ENCODE measurements at places on chromosomes 12 and 14.

GRCh38 chr12:39062266-39062996 lies 157.0 kb upstream of the CPNE8 start:
- DNase-seq, result no peak

DNA sequence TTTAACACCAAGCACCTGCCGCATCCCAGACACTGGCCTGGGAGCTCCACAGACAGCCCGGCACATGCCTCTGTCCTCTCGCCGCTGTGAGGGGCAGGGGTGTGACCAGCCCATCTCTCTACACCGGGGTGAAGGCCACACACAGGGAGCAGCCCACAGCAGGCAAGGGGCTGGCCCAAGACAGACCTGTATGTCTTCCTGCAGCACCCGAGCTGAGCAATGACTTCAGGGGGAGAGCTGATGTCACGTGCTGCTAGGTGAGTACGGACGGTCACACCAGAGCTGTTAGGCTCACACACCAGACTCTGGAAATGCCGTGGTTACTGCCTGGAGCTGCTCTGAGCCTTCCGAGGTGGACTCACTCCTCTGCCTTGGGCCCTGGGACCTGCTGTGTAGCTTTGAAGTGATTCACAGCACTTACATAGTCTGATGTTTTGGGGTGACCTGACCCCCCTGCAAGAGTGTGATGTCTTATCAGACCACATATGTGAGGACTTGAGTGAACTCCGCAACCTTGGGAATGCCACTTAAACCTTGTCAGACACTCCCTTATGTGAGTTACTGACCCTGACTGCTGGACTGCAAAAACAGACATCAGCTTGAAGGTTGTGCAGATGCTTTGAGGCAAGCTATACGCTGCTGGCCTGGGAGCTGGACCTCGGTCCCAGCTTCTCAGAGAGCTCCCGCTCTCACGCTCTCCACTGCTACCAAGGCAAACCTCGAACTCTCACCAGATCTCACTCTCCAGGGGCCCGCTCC lies 1.8 kb downstream of the XRCC3 start:
- no peak for DNase-seq

GRCh38 chr12:57632958-57633840 lies at the start of gene B4GALNT1:
Gene B4GALNT1 (minus strand): TSS chr12:57633201. CDS start chr12:57632132, 1,069 bp downstream.
- DNase-seq, result peak; percentile 65

GRCh38 chr14:22998329-22999012 lies 11.5 kb downstream of the C14orf93 start:
- no peak for DNase-seq

GRCh38 chr12:109436188-109436560 lies 40.9 kb downstream of the KCTD10 start:
- DNase-seq, result no peak

DNA sequence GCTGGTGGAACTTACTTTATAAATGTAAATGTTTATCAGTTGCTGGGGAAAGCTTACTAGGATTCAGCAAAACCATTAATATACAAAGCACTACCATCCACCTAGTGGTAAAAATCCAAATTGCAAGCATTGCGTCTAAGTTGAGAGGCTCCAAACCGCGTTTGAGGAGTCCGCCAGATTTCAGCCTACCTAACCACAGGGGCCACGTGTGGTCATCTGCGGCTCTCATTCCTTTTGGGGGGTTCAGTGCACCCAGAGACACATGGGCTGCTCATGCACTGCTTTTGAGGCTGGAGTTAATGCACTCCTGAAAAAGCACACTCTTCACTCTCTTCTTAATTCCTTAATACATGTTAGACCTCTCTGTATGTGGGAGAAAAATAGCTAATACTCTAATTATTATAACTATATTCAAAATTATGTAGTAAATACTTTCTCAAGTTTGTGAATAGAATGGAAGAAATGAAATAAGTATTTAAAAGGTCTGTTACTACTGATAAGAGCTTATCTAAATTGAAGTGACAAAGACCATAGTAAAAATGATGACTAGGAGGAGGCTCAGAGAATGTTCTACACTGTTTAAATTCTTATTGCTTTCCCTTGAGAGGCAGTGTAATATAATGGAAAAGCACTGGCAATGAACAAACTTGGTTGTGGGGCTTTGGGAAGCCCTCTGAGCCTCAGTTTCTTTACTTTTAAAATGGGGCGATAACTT lies 41.4 kb upstream of the MANSC4 start:
- peak; percentile 49 for DNase-seq

DNA sequence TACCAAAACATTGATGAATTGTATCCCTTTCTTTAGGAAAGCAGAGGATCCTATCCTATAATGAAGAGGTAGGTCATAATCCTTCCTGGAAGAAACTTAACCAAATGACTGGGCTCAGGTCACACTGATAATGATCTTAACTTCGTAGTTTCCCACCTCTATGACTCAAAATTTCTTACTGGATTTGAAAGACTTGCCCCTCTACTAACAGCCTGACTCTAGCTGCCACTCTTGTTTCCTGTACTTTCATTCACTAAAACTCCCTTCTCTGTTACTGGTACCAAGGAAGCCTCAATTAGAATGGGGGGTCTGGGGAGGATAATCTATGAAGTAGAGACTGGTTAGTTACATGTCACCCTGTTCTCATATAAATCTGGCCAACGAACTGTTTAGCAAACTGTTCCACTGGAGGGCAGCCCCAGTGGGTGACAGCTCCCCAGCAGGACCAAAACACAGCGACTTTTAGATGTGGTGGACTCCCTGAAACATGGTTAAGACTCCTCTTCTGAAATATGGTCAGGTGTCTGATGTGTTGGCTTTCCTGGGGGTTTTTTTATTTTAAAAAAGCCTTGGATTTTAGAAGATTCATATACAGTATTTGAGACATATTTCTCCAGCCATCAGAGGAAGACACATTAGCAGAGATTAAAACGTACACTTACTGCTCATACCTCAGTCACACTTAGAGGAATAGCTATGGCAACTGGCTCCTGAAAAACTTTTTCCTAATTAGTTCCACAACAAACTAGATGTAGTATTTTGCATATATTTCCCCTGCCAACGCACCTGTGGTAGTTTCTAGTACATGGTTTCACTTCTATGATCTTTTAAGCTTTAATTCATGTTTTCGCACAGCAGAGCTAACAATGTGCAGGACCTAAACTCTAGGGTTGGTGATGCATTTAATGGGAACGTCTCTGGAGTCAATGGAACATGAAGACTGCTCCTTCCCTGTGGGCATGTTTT lies 72.3 kb downstream of the ACADS start:
- DNase-seq, result peak; percentile 28

GRCh38 chr12:68871396-68871795 lies 61.6 kb downstream of the CPM start:
- no peak for DNase-seq

- DNase-seq, result no peak
Measured at GRCh38 chr14:95941897-95942296, 65.3 kb downstream of the TUNAR start.

GRCh38 chr14:70239802-70240201 lies 51.1 kb upstream of the SLC8A3 start:
- DNase-seq, result no peak

DNA sequence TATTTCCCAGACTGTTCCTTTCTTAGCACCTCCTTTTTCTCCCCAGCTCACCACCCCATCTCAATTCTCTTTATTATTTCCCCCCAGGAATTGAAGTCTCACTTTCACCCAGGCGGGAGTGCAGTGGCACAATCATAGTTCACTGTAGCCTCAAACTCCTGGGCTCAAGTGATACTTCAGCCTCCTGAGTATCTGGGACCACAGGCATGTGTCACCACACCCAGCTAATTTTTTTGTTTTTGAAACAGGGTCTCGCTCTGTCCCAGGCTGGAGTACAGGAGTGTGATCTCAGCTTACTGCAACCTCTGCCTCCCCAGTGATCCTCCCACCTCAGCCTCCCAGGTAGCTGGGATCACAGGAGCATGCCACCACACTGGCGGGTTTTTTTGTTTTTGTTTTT lies 11.0 kb downstream of the RACGAP1 start:
- DNase-seq, result no peak

GRCh38 chr12:92059960-92060359 lies 85.7 kb downstream of the BTG1 start:
- DNase-seq, result no peak

GRCh38 chr12:76529226-76529918 lies 30.2 kb downstream of the OSBPL8 start:
- no peak for DNase-seq

GRCh38 chr14:58313699-58314098 lies 15.3 kb downstream of the ARID4A start:
- DNase-seq, result no peak

DNA sequence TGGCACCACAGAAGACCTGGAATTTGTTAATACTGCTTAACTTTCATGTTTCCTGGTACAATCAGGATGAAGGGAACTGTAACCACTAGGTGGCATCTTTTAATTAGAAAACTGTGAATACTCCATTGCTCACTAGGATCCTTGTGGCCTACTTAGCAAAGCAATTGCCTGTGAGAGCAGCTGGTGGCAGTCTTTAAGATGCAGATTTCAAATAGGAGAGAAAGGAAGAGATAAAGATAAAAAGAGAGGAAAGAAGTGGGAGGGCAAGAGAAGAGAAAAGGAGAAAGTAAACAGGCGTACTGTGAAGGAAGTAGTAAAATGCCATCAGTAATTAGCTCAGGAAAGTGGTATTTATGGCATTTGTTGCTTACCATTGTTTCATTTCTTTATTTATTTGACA lies 114.5 kb downstream of the RAD51B start:
- peak; percentile 12 for DNase-seq

DNA sequence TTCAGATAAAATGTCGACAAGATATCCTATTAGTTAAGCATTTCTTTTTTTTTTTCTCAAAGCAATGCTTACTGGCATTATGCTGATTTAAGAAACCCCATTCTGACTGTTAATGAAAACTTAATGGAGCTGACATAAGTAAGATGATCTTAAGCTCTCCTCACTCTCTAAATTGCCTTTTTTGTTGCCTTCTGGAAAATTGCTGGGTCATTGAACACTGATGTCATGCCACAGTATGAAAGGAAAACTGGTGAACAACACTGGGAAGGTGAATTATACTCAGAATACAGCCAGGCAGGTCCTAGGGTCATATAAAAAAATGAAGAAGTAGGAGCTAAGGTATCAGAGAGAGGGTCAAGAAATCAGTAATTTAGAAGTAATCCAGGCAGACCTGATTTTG lies 179.9 kb downstream of the BTG1 start:
- no peak for DNase-seq

- no peak for DNase-seq
Measured at GRCh38 chr12:91413581-91414546, 231.2 kb upstream of the DCN start.

- DNase-seq, result no peak
Measured at GRCh38 chr14:71536927-71537772, 395.1 kb upstream of the RGS6 start.

- DNase-seq, result no peak
Measured at GRCh38 chr12:2417481-2418160, 364.8 kb downstream of the CACNA1C start.

DNA sequence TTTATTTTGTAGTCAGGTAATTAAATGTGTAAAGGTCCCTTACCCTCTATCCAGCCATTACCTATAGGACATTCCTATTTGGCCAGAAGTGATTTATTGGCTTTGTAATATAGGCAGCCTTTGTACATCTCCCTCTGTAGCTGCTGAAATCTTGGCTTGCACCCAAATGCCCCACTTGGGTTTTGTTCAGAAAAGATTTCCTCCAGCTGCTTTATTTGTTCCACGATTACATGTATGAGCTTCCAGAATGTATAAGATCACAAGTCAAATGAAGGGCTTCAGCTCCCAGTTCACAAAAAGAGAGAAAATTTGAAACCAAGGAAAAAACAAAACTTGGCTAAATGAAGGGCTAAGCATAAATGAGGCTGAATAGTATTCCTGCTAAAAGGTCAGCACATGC lies 103.4 kb downstream of the EFCAB11 start:
- no peak for DNase-seq

DNA sequence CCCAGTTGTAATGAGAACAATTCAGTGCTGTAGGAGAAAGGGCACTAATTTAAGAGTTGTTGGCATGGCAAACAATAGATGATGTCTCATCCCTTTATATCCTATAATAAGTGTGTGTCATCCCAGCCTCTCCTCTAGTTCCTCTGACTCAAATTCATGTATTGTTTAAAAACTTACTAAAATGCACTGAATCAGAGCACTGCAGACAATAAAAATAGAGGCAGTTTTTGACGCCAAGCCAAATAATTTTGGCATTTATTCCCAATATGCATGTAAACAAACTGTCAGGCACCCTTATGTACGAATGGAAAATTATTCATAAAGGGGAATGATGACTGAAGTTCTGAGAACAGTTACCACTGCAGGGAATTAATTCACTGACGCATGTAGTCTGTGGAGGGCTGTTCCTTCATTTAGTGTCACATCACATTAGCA lies 57.9 kb upstream of the TMX1 start:
- no peak for DNase-seq

DNA sequence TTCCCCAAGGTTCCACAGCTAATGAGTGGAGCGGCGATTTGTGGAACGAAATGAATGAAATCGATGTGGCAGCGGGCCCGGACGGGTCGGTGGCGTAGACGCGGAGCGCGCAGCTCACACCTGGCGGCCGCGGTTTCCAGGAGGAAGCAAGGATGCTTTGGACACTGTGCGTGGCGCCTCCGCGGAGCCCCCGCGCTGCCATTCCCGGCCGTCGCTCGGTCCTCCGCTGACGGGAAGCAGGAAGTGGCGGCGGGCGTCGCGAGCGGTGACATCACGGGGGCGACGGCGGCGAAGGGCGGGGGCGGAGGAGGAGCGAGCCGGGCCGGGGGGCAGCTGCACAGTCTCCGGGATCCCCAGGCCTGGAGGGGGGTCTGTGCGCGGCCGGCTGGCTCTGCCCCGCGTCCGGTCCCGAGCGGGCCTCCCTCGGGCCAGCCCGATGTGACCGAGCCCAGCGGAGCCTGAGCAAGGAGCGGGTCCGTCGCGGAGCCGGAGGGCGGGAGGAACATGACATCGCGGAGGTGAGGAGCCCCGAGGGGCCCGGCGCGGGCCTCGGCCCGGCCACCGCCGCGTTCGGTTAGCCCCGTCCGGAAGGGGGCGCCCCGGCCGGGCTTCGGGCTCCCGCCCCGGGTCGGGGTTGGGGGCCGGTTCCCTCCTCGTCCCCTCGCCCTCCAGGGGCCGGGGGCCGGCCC lies at the start of gene PTPN11:
PTPN11 (plus strand) TSS at position 340 of the 689 bp plus-strand sequence; CDS start at position 505, 165 bp downstream.
- DNase-seq, result peak; percentile 90

- DNase-seq, result no peak
Measured at GRCh38 chr12:98653866-98654493, 8.9 kb downstream of the APAF1 start.

DNA sequence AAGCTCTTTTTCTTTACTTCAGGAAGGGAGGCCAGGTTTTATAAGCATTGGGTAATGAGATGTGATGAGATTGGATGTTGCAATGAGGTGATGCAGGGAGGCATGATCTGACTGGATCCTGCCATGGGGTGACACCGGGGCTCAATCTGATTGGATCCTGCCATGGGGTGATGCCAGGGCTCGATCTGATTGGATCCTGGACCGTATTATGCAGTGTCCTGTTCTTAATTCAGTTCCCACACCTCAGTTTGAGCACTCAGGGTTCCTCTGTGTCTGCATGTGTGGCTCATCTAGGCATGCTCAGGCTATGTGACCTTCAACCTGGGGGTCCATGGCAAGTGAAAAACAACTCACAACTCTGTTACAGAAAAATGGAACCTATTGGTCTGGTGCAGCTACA lies 166.4 kb downstream of the SLC15A4 start:
- no peak for DNase-seq

- DNase-seq, result peak; percentile 60
Measured at GRCh38 chr14:99595034-99595433, 9.0 kb downstream of the CCDC85C start.

Data from activated naive CD4-positive, alpha-beta T cell treated with anti-CD3 and anti-CD28 coated beads for 36 hours (primary cell).